ENCODE measurements at places on chromosomes 6 and 20.
A peak's percentile ranks its signal among the peaks of the same experiment; 100 is the strongest.

DNA sequence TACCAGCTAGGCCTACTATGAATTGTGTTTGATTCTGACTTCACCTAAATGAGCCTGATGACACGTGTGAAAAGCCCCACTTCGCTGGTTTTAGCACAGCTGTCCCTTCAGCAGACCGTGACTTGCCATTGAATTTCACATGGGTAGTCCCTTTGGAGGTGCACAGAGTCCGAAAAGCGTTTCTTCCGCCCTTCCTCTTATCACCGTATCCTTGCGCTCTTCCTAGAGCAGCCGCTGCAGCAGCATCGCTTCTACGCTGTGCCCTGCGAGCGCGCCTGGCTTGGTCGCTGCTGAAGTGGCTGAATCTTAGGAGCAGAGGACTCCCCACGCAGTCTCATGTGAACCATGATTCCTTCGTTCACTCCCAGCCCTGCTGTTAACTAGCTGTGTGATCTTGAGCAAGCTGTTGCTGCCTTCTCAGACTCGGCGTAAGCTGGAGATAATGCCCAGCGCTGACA is 127.0 kb downstream of the PACRG start:
- DNase-seq, result no peak

GRCh38 chr20:59680148-59680650 is 75.9 kb downstream of the PHACTR3 start:
- DNase-seq, result no peak

DNA sequence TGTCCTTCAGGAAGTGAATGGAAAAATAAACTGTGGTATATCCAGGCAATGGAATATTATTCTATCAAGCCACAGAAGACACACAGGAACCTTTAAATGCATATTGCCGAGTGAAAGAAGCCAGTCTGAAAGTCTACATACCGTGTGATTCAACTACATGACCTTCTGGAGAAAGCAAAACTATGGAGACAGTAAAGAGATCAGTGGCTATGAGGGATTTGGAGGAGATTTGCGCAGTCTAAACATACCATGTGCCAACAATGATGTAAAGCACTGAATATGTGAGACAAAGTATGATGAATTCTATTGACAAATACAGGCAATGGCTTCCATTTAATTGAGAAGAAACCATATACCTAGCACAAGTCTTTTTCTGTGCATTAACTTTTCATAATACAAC is 518.3 kb upstream of the ZNF337 start:
- peak; percentile 28 for DNase-seq

DNA sequence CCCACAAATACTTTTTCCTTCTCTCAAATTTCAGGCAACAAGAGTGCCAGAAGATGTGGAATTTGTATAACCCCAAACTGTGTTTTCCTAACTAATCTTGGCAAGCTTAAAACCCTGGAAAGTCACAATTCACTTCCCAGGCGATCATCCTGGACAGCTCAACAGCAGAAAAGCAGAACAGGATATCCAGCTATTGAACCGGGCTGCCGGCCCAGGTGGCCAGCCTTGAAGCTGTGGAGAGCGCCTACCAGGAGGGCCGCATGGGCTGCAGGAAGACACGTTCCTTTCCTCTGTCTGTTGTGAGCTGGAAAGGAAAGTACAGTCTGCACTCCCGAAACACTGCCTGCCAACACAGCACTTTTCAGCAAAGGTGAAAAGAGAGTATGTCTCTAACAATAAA is 719.7 kb upstream of the MARCKS start:
- DNase-seq, result no peak

GRCh38 chr20:63673951-63674350 is 15.8 kb downstream of the RTEL1 start:
- no peak for DNase-seq

- no peak for DNase-seq
These were observed 48.8 kb downstream of the PLN start for GRCh38 chr6:118596774-118597320.

DNA sequence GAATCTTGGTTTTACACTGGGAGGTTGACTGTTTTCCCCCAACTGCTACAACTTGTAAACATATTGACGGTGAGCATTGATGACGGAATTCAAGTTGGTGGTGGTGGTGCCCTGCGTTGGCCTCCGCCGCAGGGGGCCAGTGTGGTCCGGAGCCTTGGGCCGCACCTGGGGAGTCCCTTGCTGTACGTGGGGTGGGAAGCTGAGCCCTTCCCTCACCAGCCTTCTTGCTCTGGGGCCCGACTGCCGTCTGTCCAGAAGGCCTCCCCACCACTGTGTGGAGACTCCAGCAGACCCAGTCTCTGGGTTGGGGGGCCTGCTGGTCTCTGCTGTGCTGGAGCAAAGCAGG is 11.4 kb downstream of the GATA5 start:
- DNase-seq, result no peak

GRCh38 chr6:16505711-16506357 is 255.4 kb downstream of the ATXN1 start:
- DNase-seq, result peak; percentile 60

DNA sequence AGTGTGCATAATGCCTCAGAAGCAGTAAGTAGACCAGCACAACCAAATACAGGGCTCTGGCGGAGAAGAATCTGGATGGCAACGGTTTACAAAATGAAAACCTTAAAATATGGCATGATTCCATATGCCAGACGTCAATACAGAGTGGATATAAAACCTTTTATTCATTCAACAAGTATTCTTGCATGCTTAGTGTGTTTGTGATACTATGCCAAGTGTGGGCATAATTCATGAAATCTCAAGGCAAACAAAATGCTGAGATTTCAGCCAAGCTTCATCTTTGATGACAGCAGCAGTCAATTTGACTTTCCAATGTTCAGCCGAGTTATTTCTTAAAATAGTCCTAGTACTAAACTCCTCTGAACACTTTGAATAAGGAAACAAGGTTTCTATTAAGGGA is 119.4 kb downstream of the CD24 start:
- DNase-seq, result no peak

DNA sequence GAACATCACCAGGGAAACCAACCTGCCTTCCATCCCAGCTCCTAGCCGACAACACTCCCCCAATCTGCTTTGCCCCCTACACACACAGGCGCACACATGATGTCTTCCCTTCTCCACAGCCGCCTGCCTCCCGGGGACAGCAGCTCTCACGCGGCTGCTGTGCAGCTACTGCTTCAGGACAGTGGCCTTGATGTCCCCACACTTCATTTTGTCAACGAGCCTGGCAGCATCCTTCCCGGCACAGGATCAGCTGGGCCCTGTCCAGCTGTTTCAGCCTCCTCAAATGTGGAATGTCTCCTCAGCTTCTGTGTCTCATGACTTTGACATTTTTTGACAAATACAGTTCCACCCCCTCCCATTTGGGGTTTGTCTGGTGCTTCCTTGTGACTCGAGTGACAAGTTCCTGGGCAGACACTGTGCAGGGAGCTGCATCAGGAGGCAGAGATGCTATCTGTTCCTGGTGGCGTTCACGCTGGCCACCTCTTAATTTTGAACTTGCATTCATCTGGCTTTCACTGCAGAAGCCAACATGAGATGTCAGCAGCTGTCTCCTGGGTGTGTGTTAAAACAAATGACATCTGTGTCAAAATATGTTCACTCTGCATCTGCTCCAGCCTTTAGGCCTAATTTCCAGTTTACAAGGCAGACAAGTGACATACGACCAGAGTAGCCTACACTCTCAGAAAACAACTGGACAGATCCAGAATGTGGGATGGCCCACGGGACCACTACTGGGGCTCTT is 57.2 kb downstream of the GINS1 start:
- no peak for DNase-seq

- no peak for DNase-seq
These were observed 46.6 kb upstream of the DEFB112 start for GRCh38 chr6:50096296-50096695.

DNA sequence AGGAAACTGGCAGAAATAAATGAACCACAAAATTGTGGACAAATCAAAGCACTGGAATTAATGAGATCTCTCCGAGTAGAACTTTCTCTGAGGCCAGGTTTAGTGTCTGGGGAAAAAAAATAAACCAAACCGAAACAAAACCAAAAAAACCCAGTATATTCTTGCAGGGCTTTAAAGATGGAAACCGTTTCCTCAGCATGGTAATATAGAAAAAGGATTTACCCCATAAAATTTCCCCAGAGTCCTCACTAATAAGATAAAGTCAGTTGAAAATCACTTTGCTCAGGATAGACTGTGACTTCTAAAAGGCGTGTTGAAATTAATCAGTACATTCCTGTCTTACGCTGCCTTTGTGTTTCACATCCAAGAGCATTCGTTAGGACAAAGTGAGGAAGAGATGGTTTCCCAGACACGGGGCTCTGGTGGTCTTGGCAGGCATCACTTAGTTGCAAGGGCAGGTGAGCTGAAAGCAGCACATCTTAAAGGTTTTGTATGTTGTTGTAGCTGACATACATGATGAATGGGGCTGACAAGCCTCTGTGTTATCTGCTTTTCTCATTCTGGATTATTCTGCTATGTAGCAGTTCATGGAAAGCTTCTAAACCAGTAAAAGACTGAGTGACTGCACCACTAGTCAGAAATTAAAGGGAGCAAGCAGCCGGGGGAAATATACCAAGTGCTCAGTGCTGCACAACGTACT is 85.2 kb upstream of the PRL start:
- no peak for DNase-seq

- no peak for DNase-seq
These were observed 141.8 kb upstream of the KCNG1 start for GRCh38 chr20:51164731-51165130.

- DNase-seq, result no peak
These were observed 161.0 kb upstream of the SYNCRIP start for GRCh38 chr6:85803721-85804120.

DNA sequence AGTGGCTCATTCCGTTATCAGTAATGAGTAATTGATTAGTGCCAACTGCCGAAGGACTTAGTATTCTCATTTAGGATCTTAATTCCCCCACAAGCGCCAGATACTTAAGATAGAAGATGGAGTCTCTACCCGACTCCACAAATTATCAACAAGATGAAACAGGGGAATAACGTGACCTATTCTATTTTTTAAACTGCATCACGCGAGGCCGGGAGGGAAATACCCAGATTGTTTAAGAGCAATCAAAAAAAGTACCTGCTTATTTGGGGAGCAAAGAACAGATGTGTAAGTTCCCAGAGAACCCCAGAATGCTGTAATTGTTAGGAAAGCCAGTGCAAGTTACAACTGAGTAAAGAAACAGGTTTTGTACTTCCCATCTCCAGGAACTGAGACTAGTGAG is 1.1 kb upstream of the MAP3K5 start:
- no peak for DNase-seq

DNA sequence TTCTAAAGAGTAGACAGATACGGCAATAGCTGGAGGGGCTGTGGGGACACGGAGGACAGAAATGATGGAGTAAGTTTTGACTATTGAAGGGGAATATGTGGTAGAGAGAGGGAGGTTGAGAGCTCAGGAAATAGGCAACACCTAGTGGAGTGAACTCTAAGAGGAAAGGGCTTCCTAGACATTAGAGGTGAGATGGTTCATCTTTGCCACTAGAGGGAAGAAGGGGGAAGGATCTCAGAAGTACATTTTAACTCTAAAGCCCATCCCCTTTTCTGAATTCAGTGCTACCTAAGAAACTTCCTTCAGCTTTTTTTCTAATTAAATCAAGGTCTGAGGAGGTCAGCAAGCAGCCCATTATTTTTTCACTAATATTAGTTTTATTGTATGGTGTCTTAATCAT is 689.4 kb upstream of the MAP3K7 start:
- DNase-seq, result peak; percentile 2

DNA sequence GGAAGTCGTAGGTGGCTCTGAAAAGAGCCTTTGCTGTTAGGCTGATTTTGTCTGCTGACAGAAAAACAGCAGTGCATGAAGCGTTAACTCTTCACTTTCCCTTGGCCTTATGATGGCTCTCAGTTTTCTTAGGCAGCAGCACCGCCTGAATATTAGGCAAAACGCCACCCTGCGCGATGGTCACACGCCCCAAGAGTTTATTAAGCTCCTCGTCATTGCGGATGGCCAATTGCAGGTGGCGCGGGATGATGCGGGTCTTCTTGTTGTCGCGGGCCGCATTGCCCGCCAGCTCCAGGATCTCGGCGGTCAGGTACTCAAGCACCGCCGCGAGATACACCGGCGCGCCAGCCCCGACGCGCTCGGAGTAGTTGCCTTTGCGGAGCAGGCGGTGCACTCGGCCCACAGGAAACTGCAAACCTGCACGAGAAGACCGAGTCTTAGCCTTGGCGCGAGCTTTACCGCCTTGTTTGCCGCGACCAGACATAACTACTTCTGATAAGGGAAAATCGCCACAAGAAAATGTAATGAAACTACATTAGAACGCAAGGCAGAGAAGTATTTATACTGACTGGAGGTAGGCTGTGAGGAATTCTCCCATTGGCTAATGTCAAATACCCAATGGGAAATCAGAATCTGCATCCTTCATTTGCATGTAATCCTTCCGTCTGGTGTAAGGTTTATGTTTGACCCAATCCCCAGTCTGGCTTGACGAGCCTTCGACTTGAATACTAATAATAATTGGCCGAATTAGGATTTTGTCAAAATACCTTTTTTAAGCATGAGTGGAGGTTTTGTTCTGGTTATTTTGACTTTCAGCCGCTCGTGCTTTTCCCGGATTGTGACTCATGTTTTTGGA is 53.9 kb upstream of the HFE start:
- DNase-seq, result peak; percentile 98

GRCh38 chr6:27312146-27312949 is at the start of gene POM121L2:
POM121L2 (minus strand) TSS chr6:27312273; CDS start chr6:27312170, 103 bp downstream.
- peak; percentile 65 for DNase-seq

DNA sequence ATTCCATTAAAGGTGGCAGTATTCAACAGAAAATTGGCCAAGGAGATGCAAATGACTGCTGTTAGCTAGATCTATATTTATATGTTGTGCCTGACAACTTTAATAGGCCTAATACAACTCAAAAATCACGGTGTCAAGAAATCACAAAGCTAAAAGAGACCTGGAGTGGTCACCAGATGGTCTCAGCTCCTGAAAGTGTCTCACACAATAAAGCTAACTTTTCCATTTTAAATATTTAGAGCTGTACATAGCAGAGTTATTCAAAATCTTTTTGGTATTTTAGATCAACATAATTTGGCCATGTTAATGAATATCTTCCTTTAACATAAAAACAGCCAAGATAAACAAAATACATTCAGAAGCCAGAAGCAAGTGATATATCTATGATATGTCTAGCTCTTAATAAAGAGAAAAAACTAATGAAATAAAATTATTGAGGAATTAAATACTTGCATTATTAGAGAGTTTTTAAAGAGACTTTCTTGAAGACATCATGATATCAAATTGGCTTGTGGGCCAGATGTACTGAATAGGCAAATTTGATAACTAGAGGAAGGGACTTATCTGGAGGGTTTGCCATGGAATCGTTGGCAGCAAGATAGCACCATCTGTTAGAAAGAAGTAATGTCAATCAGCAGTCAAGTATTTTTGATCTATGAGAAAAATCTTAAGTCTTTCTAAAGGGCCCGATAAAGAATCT is 84.9 kb upstream of the SCAF8 start:
- DNase-seq, result no peak

GRCh38 chr6:41373919-41374617 is 38.7 kb downstream of the NCR2 start:
- no peak for DNase-seq

- DNase-seq, result no peak
These were observed 48.5 kb upstream of the SSTR4 start for GRCh38 chr20:22986601-22987000.
